ENCODE measurements at places on chromosomes 3 and 15.

DNA sequence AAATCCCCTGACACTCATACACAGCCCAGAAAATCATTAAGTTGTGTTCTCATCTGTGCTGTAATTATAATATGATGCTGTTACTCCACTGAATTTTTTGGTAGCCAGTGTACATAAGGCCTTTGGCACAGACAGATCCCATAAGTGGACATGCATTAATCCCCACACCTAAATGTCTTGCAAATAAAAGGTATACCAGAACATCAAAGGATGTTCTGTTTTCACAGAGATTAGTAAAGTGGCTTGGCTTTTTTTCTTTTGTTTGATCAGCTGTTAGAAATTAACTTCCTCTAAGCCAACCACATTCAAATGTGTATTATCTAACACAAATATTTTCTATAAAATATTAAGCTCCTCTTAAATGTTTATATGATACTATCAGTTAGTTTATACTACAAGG is 2.7 kb downstream of the SST start:
- no peak for ATAC-seq

DNA sequence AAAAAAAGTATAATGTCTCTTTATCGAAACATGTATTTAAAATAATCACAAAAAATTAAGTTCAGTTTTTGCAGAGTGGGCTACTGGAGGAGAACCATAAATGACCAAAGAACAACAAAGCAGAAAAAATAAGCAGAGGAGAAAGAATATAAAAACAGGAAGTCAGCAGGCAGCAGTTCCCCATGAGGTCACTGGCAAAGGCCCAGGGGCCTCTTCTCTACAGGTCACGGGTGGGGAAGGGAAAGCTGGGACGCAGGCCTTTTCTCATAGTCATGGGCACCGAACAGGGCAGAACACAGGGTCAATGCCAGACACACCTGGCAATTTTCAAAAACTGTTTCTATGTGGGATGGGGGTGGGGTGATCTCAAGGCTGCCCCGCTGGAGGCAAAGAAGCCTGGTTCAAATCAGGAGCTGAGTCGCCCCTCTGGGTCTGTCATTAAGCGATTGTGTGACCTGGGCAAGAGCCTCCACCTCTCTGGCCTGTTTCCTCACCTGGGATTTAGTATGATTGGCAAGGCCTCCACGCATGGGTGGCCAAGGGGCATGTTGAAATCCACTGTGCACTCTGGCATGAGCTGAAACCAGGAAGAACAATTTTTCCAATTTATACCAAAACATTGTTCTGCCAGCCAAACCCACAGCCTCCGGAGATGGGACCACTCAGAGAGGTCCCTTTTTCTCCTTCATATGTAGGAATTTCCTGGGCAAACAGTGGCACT is 43.8 kb upstream of the UACA start:
- no peak for ATAC-seq

DNA sequence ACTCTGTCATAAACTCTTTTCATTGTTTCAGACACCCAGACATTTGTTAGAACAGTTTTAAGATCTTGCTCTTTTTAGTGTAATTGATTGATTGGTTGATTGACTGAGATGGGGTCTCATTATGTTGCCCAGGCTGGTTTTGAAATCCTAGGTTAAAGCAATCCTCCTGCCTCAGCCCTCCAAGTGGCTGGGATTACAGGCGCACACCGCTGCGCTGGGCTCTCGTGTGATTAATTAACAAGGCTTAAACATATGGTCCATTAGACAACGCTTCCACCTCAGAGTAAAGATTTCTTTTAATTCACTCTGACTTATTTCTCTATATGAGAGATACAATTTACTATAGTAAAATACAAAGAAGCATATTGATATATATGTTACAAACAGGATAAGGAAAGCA is 114.0 kb upstream of the C2CD4B start:
- no peak for ATAC-seq

GRCh38 chr3:122942239-122942638 is 85.3 kb downstream of the SEMA5B start:
- peak; percentile 81 for ATAC-seq

- ATAC-seq: no peak
Measured at GRCh38 chr3:38314764-38315487, 31.7 kb upstream of the XYLB start.

DNA sequence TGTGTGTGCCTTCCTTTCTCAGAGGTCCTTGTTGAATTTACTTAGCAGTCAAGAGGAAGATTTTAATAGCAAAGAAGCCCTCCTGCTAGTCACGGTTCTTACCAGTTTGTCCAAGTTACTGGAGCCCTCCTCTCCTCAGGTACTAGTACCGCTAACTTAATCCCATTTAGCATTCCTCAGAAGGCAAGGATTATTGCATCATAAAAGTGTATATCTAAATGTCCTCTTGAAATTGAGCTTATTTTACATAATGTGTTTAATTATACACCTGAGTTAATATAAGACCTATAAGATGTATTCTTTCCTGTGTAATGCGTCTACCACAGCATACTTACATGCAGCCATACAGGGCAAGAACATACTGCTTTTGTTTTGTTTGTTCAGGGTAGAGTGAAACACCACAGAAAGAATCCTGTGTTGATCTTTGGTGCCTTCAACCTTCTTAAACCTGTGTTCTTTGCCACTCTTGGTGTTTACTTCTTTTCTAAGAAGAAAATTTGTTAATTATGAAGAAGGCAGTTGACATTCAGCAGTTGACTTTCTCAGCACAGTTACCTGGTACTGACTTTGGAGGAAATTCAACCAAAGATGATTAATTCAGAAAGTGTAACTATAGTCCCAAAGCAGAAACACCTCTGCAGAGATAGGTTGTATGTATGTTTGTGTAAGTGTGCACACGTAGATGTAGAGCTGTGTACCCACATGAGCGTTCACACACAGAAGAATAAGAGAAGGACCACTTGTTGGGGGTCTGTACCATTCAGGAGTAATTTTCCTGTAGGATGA is 33.1 kb downstream of the POLG start:
- no peak for ATAC-seq

GRCh38 chr3:124628863-124629262 is 101.4 kb upstream of the UMPS start:
- no peak for ATAC-seq

DNA sequence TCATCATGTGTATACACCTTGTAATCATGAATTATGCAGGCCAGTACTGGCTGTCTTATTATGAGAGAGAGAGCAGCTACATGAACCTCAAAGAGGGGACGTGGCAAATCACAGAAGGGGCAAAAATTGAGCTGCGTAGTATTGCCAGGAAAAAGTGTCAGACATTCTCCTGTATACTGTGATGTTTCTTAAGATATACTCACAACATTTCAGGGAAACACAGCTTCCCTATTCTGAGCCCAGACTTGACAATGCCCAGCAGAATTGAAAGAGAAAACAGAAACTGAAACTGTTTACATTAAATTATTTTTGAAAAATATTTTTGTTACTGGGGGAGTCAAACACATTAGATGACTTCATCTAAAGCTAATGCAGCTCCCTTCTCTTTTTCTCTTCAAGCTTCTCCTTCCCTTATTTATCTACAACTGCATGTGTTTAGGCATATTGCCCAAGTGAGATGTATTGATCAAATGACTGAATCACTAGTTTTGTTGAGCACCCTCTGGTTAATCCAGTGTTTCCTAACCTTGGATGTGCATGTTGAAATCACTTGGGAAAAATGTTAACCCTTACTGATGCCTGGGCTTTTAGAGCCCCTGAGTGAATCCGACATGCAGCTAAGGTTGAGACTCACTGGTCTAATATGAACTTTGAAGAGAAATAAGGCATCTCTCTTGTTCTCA is 39.5 kb downstream of the CADPS start:
- no peak for ATAC-seq

DNA sequence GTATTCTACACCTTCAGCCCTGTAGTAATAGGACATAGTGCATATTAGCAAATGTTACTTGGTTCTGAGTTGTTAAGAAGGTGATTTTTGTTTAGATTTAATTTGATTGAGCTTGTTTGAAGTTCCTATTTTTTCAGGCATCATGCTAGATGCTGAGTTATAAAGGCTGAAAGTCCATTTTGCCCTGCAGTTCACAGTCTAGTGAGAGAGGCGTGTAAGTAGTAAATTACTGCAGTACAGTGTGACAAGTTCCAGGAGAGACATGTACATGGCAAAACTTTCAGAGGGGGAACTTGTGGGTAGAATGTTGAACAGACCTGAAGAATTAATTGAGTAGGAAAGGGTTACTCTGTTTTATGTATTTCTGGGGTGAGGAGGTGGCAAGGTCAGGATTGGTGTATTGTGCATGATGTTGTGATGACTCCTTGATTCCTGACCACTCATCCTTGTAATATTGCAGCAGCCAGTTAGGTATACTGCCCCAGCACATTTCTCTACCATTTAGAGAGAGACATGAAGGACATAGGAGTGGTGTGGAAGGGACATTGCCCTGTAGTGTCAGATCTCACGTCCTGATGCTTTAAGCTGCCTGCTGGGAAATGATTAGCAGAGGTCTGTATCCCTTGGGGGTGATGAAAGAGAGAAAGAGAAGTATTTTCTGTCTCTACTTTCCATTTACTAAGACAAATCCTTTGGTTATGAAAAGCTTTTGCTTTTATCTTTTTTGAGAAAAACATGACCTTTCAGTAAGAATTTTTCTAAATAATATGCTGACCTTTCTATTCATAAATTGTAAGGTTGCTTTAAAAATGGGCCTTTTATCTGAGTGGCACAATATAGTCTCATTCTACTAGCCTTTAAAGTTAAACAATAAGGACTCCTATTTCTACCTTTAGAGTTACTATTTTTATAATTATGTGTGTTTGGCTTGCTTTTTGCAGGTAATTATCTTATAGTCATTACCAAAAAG is 16.9 kb downstream of the SACM1L start:
- ATAC-seq: no peak

DNA sequence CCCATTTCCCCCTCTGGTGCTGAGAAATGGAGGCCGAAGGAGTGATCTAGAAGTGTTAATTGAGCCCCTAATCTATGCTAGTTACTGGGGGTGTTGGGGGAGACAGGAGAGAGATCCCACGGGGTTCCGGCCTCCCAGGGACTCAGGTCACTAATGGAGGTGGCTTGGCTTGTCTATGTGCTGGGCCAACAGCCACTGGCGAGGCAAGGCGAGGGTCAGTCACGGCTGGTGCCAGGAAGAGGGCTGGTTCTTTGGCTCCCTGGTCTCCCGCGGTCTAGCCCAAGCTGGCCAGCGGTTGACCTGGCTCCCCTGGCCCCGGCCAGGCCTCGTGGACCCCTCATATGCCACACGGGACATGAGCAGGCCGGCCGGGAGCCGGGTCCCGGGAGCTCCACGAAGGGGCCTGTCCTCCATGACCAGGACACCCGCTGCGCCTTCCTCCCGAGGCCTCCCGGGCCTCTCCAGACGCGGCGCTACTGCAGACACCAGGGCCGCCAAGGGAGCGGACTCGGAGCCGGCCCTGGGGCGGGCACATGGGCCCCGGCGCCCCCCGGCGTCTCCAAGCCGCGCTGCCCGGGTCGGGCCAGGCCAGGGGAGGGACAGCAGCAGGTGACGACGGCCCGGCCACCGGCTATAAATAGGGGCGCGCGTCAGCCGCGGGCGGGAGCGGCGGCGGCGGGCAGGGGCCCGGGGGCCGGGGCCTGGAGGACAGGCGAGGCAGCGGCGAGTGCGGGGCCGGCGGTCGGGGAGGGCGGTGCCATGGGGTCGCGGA is at the start of gene ALPK3:
ALPK3 (plus strand) TSS at position 663 of the 772 bp plus-strand sequence; CDS start at position 760, 97 bp downstream.
- ATAC-seq: peak; percentile 12

- ATAC-seq: peak; percentile 24
Measured at GRCh38 chr3:30357897-30358296, 248.5 kb upstream of the TGFBR2 start.

GRCh38 chr3:159668990-159669476 is 319.6 kb upstream of the IL12A start:
- no peak for ATAC-seq

- no peak for ATAC-seq
Measured at GRCh38 chr3:112116748-112117186, 16.3 kb downstream of the GCSAM start.

DNA sequence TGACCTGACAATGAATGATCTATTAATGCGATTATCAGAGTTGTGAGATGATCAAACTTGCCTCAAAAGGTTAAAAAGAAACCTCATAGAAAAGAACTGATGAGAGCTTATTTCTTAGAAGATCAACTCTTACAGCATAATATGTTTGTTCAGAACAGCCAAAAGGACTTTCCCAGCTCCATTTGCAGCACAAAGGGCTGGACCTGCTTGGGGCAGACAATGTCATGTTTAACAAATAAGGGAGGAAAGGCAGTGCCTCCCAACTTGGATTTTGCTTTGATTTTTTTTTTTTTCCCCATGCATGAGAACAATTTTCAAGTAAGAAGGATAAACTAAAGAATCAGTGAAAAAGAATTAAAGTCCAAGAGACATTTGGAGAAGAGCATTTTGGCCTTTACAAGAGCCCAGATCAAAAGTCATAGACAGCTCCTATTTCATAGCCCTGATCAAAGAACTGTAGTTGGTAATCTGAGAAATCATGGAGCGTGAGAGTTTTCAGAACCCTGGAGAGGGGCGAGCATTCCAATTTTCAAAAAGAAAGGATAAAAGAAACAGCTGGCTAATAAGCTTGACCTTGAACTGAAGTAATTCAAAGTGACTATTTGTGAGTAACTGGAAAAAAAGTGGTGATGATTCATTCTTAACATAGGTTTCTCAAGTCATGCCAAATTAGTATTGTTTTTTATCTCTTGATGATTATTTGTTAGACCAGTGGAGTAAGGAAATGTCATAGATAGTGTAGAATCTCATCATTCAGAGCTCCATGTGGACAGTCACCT is 136.0 kb upstream of the CFAP20DC start:
- no peak for ATAC-seq

DNA sequence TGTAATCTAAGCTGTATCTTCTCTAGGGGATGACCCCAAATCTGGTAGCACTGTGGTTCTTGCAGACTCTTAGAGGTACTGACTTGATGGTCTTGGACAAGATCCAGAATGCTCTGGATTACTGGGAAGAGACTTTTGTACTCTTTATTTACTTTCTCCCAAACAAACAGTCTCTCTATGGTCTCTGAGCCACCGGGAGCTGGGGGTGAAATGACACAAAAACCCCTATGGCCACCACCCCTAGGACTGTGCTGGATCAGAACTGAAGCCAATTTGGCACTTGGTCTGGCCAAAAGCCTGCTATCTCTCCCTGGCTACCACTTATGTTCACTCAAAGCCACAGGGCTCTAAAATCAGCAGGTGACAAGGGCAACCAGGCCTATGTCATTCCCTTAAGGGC is 50.2 kb upstream of the SI start:
- ATAC-seq: no peak

DNA sequence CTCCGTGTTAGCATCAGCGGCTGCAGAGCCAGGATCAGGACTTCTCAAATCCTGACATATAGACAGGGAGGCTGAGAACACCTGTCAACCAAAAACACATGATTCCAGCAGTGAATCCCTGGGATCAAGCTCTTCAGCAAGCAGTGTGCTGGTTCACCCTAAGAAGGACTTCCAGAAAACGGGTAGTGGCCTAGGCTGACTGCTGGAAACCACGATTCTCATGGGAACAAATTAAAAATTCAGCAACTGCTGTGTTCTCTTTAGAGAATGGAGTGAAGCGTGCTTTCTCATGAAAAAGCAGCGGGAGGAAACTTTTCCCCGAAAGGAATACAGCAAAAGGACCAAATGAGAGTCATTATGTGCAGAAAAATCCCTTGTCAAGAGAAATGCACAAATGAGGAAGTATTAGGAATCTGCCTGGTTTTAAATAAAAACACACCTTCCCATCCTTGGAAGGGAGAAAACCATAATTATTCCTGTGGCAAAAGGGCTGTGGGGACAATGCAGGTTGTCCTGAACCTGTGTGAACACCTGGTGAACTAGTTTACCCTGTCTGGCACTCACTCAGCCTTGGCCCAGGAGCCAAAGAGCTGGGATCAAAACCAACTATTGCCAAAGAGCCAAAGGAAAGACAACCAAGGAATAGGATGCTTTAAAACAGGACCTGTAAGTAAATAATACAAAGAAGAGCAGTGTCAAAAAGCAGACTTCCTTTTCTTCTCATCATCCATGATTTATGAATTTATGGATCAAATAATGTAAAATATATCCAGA is 13.4 kb downstream of the IL12A start:
- ATAC-seq: no peak
